ENCODE measurements at places on chromosomes 2 and 18. TPM values are rescaled to one million over a fixed set of nuclear protein-coding genes. Genes with fewer than 3 reads are reported as not detected.

- DNase-seq: no peak
These were observed 9.3 kb downstream of the LDLRAD4 start for GRCh38 chr18:13227910-13228309.

DNA sequence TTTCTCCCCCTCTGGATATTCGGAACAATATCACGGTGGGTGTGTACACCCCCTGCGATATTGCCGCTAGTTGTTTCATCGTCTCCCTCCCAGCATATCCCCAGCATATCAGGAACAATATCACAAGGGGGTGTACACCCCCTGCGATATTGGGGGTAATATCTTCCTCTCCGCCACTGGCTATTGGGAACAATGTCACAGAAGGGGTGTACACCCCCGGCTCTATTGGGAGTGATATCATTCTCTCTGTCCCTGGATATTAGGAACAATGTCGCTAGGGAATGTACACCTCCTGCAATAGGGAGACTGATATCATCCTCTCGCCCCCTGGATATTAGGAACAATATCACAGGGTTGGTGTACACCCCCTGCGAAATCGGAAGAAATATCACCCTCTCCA is 1932.0 kb downstream of the SUCLG1 start:
- DNase-seq: no peak

- no peak for DNase-seq
These were observed 41.5 kb downstream of the PMAIP1 start for GRCh38 chr18:59941331-59941730.

DNA sequence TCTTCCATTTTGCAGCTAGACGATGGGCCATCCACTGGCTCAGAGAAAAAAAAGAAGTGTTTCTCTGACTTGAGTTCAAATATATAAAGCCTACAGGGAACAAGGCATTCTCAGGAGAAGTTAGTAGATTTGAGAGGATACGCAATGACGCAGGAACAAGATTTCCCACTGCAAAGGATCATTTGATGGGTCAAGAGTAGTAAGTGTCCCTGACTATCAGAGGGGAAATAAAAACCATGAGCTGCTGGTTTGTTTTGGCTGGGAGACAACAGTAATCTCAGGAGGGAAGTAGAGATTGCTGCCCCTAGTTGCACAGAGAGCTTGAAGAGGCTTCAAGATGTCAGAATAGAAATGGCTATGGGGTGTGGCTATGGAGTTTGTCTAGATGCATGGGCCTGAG is 22.3 kb upstream of the MYO1B start:
- no peak for DNase-seq

DNA sequence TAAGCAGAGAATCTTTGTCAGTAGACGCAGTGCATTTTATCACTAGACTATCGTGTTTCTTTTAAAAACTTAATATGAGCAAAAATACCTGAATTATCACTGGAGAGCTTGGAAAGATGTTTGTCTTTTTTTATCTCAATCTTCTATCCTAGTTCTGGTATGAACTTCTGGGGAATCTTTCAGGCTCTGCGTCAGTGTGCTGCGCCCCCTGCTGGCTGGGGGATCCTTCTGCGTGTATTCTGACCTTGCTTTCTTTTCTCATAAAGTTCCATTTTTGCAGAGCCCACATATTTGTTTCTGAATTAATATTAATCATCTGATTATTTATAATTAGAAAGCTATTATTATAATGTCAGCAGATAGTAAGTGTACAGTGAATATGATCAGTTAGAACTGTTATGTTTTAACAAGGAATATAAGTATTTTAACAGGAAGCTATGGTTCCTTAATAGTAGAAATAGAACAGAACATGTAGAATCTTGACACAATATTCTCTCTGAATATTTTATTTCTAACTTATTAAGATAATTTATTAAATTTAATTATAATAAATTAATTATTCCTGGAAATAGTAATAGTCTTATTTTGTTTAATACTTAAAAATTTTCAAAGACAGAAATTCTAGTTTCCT is 945.0 kb upstream of the CRIM1 start:
- peak; percentile 31 for DNase-seq

- DNase-seq: no peak
These were observed 5.9 kb downstream of the ASXL3 start for GRCh38 chr18:33583901-33584300.

DNA sequence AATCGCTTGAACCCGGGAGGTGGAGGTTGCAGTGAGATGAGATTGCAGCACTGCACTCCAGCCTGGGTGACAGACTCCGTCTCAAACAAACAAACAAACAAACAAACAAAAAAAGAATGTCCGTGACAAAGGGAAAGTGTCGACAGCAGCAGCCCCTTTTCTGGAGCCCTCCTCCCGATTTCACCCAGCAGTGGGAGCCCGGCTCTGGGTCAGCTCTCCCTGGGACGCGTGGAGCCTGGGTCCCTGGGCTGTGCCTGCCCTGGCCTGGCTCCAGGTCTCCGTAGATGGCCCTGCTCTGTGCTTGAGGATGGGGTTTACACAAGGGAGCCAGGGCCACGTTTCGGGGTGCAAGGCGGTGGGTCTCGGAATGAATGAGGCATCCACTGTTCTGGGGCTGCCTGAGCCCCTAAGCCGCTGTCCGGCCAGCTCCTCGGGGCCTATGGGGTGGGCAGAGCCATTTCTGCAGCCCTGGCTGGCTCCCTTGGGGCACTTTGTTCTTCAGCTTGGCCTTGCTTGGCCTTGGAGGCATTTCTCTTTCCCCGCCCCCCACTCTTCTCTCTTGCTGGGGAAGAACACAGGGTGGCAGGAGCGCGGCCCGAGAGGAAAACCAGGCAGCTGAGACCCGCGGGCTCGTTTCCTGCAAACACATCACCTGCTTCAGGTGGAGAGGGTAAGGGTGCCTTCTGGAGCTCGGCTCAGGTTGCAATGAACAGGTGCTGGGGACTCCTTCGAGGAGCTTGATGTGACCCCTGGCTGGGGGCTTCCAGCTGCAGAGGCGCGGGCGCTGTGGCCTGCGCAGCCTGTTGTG is 29.1 kb downstream of the RTP5 start:
- DNase-seq: no peak

The RESP18 gene
- total RNA-seq: not detected

DNA sequence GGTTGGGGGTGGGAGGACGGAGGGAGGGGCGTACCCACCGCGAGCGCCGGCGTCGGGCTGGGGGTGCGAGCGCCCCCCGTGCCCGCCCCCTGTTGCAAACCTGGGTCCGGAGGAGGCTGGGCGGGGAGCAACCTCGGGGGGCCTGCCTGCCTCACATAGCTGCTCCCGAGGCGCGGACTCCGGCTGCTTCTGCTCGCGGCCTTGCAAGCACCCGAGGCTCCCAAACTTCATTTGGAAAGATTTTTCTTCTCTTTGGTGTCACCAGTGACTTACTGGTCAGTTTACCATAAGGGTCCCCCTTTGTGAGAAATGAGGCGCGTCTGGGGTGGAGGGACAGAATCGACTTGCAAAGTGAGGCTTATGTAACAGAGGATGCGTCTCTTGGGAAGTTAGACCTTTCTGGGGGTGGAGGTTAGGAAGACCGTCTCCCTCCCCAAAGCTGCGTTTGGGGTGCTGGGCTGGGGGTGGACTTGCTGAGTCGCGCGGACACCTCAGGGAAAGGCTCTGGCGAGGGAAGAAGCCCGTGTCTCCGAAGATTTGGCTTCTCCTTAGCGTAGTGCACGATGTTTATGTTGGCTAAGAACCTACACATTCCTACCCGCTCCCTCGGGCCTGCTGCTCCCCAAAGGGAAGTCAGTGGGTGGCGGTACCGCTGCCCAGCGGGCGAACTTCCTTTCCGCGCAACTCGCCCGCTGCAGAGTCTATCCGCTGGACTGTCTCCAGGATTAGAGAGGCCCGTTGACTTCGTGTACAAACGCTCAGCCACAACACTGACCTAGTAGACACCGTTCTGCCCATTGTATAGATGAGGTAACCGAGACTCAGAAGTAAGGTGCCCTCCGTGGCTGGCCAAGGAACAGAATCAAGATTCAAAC is 559 bp downstream of the TMEM37 start:
- DNase-seq: no peak

DNA sequence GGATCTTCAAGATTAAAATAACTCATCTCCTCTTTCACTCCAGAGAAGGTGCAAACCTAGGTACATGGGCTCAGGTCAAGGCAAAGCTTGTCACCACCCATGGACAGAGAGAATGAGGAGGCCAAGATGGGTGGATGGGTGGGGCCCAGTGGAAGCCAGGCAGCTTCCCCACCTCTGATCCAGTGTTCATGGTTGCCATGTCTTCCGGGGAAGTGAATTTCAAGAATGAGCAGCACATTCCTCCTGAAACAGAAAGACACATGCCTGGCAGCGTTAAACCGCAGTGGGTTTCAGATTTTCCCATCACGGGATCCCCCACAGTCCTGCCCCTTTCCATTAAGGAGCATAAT is 301.7 kb downstream of the EIPR1 start:
- DNase-seq: no peak

DNA sequence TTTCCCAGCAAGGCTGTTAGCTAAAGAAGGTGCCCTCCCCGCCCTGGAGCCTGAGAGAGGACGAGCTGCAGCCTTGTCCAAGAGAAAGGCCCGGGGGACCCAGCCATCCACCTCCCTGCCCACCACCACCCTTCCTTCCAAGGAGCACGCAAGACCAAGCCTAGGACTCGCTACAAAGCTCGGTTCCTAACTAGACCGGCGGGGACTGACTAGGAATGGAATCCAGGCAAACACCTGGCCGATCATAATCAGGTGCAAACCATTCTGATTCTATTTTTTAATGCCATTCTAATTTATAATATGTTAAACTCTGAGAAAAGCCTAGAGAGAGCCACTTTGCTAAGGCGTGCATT is 19.7 kb upstream of the TUBB6 start:
- no peak for DNase-seq

GRCh38 chr2:156294945-156295580 is 37.5 kb downstream of the NR4A2 start:
- DNase-seq: no peak

DNA sequence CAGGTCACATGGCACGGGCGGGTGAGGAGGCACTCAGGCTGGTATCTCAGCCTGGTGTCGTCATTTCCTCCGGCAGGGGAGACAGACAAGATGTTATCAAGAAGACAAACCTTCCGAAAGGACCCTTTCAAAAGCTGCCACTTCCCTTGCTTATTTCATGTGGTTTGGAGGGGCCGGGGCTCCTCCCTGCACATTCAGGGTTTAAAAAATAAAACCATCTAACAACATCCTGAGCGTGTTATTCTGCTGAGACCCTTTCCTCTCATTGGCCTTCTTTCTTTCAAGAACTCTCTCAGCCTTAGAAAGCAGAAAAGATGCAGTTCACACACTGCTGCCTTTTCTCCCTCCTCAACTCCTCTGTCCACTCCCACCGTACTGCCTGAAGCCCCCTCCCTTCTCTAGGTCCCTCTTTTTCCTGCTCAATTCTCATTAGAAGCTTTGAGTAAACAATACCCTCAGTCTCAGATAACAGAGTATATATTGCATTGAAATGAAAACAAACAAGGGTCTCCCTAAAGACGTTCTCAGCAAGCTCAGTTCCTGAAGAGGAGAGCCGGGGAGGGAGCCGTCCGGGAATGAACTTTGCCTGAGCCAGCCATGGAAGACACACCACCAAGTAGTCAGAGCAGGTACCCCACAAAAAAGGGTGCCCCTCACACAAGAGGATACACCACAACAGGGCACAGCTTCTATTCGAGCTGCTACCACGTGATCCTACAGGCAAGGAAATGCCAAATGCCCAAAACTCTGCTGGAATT is 9.7 kb downstream of the SMAD7 start:
- no peak for DNase-seq

DNA sequence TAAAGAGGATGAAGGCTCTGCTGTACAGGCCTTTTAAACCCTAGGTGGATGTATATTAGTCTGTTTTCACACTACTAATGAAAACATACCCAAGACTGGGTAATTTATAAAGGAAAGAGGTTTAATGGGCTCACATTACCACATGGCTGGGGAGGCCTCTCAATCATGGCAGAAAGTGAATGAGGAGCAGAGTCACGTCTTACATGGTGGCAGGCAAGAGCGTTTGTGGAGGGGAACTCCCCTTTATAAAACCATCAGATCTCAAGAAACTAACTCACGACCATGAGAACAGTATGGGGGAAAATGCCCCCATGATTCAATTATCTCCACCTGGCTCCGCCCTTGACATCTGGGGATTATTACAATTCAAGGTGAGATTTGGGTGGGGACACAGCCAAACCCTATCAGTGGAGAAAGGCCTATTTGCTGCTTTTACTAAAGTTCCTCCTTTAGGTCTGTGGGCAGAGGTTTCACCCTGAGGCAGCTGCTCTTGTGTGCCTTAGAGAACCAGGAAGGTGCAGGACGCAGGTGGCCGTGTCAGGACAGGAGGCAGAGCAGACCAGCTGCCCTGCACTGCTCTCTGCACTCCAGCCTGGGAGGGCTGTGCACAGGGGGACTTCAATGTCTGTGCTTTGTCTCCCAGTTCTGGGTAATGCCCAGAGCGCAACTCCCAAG is 178.8 kb upstream of the HDAC4 start:
- DNase-seq: no peak
